Skeletal muscle cell (primary cell): ENCODE measurements at places on chromosomes 5 and 9.

- peak; percentile 99 for DNase-seq
These were observed 51.2 kb downstream of the SLC1A3 start for GRCh38 chr5:36657563-36657995.

DNA sequence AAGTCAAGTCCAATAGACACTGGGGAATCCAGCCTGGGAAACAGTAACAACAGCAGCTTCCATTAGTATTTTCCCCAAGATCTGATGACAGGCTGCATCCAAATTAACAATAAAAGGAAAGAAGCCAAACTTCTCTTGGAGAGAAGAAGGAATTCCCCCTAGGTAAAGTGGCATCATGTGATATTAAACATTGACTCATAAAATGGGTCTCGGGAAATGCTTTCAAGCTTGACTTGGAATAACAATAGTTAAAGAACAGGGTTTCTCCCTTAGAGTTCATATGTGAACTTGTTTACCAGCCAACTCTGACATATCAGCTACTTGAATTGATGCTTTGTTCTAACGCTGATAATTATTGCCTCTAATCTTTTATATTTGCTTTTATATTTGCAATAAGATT is 45.4 kb downstream of the ENTREP1 start:
- DNase-seq: no peak

DNA sequence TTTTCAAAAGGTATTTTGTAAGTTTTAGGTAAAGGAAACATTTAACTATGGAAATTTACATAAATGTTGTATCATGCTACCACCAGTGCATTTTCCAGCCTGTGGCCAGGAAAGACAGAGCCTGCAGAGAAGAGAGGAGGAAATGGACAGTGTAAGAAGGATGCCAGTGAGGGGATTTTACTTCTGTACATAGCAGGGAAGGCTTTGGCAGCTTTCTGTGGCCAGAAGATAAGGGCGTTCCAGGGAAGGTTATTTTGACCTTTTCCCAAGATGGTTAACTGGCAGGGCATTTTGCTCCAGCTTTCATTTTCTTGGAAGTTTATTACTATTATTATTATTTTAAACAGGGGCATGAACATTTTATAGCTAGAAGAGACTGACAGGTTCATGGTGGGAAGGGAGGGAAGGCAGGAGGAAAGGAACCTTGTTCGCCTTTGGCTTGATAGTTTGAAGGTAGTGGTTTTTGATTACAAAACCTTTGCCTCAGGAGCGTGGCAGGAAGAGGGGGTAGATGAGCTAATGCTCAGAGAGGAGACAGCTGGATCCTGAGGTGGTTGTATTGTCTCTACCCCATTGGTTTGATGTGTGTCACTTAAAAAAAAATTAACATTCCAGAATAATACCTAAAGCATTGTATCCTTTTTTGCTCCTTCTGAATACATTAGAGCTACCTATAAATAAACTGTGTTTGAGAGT is 4.1 kb downstream of the ISOC1 start:
- DNase-seq: no peak

GRCh38 chr5:156641686-156642085 is 208.4 kb upstream of the PPP1R2B start:
- no peak for DNase-seq

DNA sequence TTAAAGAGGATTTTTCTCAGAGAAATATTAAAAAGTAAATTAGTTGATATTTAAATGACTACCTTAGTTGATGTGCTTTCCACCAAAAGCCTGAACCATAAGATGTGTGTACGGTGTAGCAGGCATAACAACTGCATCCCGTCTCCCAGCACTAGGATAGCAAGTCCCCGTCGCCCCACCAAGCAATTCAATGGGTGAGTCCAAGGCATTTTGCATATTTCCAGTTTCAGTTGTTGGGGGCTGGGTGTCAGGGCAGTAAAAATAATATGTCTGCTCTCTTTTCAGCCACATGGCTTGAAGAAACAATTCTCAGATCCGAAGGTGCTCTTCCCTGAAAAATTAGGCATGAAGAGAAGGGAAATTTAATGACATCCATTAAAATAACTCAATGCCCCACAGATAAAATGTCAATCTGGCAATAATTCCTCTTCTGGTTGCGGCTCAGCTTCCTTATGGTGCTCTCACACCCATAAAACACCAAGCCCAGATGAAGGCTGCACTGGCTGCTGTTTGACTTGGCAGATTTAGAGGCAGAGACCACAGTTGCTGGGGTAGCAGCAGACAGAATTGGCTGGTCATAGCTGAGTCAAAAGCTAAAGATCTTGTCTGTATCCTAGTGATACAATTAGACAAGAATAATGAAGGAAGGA is 124.4 kb upstream of the ADCY2 start:
- no peak for DNase-seq

GRCh38 chr9:19496321-19497050 is 87.7 kb downstream of the ACER2 start:
- DNase-seq: no peak

DNA sequence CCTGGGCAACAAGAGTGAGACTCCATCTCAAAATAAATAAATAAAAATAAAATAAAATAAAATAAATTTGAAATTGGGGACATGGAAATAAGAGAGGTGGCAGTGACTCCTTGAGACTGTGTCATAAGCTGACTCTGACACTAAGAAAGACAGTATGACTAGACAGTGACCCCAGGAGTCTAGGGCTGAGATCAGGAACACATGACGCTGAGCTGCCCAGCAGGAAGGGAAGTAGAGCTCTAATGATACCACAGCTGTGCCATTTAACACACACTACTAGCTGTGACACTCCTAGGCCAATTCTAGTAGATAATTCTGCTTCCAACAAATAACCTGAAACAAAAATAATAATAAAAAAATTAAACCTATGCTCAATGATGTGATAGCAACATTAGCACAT is 293.0 kb downstream of the SEC61B start:
- no peak for DNase-seq

DNA sequence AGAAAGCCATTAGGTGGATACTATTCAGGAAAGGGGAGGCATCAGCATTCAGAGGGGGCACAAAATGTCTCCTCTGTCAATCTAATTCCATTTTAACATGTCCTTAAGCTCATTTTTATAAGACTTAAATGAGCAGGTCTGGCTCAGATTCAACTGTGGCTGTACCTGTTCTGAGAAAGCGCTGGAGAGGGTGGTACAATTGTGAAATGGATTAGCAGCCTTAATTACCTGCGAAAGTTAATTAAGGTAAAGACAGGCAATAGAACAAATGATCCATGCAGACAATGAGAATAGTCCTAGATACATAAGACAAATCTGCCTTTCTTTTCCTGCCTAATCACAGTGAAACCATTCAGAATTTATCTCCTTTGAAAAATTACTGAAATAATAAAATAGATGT is 96.2 kb downstream of the TAF11L14 start:
- no peak for DNase-seq

DNA sequence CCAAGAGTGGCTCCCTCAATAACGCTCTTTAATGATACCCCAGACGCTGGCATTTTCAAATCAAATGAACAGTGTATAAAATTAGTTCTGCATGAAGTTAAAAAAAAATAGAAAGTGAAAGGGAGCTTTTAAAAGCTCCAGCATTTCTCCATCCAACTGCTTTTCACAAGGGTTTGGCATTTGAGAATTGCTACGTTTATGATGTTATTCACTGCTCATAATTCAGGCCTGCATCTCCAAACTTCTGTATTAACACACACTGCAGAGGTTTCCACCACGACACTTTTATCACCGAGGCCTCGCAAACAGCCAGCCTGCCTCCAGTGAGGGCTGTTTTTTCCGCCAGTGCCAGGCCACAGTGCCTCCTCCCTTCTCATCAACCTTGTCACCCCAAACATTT is 205.5 kb upstream of the EFNA5 start:
- no peak for DNase-seq

DNA sequence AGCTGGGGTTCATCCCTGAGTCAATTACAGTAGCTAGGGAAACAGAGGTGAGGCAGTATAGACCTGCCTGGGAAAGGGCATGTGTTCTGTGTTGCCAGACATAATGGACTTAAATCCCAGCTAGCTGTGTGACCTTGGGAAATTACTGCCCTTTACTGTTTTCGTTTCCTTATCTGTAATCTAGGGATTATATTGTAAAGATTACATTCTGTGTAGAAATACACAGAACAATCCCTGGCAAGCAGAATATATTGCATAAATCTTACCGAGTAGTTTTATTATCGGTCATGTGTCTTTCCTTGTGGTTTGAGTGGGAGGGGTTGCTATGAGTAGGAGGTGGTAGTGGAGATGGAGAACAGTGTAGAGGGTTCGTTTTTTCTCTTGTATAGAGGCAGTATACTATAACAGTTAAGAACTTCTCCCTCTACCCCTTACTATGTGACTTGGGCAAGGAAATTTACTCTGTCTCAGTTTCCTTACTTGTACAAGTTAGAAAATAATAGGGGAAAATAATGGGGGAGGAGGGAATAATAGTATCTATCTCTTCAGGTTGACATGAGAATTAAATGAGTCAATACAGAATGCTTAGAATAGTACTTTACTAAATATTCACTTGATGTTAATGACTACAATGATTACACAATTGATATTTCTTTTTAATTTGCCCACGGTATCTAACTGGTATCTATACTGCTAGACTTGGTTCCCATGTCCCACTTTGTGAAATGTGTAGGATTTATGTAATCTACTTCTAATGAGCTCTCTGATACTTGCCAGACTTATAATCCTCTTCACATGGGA is 7.1 kb upstream of the DMXL1 start:
- DNase-seq: no peak

GRCh38 chr5:55691265-55692105 is 20.6 kb downstream of the SLC38A9 start:
- DNase-seq: no peak

DNA sequence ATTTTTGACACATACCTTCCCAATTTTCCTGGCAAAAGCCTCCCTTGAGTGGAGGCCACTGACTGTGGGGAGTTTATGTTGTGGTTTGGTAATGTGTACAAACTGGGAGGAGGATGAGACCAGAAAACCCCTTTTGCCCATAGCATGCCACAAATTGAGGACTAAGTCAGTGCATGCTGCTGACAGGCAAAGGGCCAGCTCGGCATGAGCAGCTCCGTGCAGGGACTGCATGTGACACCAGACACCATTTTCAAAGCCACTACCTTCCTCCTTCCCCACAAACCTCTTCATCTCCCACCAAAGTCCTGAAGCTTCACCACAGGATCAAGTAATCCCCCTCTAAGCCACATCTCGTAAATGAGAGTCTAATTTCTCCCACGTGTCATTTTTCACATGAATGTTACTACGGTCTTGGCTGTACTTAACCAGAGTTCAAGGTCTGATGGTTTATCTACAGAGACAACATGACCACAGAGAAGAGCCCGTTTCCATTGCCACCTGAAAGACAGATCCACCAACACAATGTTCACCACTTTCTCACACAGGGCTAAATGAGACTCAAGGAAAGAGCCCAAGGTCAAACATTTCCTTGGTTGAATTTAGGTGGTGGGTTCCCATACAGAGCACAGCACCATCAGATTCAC is 106.5 kb downstream of the NFIB start:
- DNase-seq: no peak

DNA sequence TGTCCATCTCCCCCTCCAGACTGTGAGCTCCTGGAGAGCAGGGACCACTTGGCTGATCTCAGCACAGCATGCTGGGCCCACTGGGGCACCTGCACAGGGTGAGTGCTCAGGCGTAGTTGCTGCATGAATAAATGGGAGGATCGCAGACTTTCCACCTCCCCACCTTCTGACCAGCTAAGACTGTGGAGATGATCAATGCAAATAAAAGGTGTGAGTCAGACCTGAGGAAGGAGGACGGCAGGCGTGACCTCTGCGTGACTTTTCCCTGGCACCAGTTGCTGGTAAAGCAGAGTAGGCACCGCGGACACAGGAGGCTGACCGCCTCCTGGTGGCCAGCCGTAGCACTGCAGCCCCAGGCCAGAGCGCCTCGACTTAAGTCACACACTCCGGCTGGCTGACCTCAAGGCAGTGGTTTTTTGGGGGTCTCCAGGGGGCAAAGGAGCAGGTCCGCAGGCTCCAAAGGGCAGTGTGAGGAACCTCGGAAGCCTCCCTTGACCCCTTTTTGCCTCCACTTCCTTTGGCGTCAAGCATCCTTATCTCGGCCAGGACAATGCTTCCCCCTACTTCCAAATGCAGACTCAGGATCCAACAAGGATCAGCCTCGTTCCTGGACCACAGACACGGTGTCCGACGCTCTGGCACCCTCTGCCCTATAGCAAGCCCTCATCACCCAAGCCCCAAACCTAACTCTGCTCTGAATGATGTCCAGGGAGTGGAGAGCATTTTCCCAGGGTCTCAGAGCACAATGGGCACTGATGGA is 12.7 kb upstream of the TDRD7 start:
- peak; percentile 17 for DNase-seq

DNA sequence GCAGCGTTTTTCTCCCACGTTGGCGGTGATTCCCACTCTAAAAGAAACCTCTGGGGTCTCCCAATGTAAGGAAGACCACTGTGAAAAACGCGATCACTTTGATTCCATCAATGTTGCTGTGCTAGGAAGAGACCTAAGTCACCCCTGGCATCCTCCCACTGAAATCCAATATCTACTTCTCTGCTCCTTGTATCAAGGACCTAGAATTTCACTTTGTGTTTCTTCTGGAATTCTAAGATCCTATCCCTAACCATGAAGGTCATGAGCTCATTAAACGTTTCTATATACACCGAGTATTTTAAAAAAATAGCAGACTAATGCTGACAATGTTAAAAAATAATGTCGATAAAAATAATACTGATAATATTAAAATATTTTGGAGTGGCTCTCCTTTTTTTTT is 118.8 kb upstream of the MYO10 start:
- DNase-seq: no peak

DNA sequence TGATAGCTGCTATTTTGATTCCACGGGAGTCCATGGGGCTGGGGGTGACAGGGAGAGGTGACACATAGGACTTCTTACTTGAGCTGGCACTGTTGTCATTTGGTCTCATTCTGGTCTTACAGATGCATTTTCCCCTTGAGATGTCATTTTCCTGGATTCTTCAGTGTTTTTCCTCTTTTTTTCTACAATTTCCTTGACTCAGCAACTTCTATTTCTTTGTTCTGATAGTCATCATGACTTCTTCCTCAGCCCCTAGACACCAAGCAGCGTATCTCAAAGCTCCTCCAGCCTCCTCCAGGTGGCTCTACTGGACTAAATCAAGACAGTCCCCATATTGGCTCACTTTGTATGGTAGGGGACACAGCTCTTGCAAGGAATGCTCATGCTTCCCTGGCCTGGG is 16.5 kb downstream of the LVRN start:
- DNase-seq: no peak

DNA sequence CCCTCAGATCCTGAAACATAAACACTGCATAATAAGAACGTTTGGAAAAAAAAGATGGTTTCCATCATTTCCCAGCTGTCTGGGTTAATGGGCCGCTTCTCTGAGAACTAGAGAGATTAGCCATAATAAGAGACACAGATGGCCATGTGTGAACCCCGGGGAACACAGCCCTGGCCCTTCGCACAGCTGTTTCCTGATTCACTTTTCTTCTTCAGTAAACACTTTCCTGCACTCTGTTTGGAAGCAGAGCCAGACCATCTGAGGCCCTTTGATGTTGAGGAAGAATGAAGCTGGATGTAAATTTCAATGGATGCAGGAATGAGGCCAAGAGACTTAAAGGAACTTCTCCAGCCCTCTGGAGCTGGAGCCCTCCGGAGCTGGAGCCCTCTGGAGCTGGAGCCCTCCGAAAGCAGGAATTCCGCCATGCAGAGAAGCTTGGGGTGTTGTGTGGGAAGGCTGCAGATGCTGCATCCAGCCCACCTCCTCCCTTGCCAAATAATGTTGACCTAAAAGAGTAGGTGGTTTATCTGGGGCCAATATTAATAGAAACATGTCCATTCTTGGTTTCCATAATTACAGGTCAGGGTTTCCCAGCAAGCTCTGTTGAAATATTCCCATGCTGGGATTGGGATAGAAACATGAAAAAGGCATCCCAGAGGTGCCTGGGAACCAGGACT is 218.9 kb downstream of the NXNL2 start:
- no peak for DNase-seq

- DNase-seq: peak; percentile 90
These were observed 77.5 kb downstream of the ZSWIM6 start for GRCh38 chr5:61409568-61409967.
